ENCODE measurements at places on chromosomes 7 and 10.
A peak's percentile ranks its signal among the peaks of the same experiment; 100 is the strongest.

GRCh38 chr10:75015442-75015841 is 96.0 kb upstream of the SAMD8 start:
- DNase-seq, result no peak

GRCh38 chr7:110569486-110570205 is 521.3 kb upstream of the LRRN3 start:
- DNase-seq, result no peak

DNA sequence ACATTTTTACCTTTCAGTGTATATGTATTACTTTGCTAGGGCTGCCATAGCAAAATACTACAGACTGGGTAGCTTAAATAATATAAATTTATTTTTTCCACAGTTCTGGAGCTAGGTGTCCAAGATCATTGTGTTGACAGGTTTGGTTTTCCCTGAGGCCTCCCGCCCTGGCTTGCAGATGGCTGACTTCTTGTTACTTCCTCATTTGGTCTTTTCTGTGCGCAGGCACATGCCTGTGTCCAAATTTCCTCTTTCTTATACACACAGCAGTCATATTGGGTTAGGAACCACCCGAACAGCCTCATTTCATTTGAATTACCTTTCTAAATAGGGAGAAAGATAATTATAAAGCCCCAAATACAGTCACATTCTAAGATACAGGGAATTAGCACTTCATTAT is 521.6 kb upstream of the SORCS1 start:
- DNase-seq, result no peak

DNA sequence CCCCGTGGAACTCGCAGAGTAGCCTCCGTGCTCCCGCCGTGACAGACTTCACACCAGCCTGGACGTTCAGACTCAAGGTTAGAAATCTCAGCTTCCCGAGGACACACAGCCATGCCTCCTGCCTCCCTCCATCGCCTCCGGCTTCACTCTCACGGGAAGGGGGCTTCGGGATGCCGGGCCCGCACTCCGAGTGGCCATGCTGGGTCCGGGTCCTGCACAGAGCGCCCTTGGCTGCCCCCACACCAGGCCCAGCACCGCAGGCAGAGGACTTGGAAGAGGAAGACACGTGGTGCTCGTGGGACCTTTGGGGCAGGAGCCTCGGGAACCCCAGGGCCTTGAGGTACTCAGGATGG is 89.8 kb downstream of the PDGFA start:
- no peak for DNase-seq

DNA sequence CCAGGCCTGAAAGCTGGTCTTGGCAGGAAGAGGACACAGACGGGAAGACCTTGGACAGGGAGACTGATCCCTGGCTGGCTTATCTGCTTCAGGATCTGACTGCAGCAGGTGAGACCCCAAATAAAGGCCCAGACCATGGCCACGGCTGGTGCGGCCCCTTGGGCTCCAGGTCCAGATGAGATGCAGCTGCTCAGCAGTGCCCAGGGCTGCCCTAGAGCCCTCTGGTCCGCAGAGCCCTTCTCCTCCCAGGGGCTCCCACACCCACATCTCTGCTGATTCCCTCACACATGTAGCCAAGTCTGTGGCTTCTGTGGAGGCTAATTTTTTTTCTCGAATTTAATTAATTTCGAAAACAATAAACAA is 46.3 kb downstream of the VIPR2 start:
- no peak for DNase-seq

DNA sequence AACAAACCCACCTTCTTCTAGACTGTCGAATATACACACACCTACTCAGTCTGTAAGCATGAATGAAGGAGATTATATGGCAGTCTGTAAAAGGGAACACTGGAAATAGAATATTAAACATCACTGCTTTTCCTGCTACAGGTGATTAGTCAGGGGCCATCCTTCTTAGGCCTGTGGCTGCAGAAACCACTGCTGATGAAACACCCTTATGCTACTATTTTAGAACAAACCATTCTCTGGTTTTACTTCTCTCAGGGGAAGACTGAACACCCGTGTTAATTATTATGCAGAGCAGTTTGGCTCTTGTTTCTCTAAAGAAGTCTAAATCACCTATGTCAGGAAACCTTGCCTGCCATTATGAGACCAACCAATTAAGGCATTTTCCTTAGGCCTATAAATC is 351.1 kb upstream of the KLF6 start:
- no peak for DNase-seq

GRCh38 chr10:6458814-6459213 is 121.3 kb downstream of the PRKCQ start:
- no peak for DNase-seq

GRCh38 chr10:112792487-112793201 is 157.4 kb upstream of the TCF7L2 start:
- no peak for DNase-seq

GRCh38 chr10:78004215-78005026 is 24.9 kb downstream of the POLR3A start:
- no peak for DNase-seq

- DNase-seq, result peak; percentile 11
These were observed 18.6 kb downstream of the OPALIN start for GRCh38 chr10:96339956-96340904.

GRCh38 chr7:118759921-118760320 is 535.4 kb downstream of the ANKRD7 start:
- no peak for DNase-seq

DNA sequence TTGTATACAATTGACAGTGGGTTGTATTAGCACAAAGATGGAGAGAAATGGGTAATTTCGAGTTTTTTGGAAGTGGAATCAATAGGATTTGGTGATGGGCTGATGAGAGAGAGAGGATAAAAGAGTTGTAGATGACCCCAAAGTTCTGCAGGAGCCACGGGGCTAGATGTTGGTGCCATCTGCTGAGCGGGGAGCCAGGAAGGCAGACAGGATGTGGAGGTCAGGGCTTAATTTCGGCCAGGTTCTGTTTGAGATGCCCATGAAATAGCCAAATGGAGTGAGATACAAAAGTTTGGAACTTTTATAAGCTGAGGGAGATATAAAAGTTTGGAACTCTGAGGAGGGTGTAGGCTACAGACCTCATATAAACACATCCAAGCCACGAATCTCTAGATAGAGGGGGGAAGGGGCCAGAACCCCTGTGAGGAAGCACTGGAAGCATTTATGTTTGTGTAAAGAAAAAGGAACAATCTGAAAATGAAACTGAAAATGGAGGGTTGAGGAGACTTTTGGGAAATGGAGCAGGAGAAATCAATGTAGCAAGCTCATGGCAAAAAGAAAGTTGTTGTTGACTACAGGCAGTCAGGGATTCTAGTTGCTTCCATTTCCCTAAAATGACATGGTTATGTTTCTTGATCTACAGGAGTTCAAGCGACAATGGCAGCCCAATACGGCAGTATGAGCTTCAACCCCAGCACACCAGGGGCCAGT is 2.2 kb downstream of the GIMAP4 start:
- no peak for DNase-seq

GRCh38 chr10:49803988-49804387 is 41.9 kb upstream of the OGDHL start:
- DNase-seq, result no peak

- DNase-seq, result no peak
These were observed 66.8 kb downstream of the ZNF503 start for GRCh38 chr10:75334720-75335119.

GRCh38 chr7:84693483-84693882 is 493.4 kb downstream of the SEMA3D start:
- no peak for DNase-seq

GRCh38 chr7:132797152-132797551 is 220.9 kb upstream of the PLXNA4 start:
- DNase-seq, result no peak

GRCh38 chr10:102334101-102334500 is 61.4 kb upstream of the NFKB2 start:
- no peak for DNase-seq

- DNase-seq, result no peak
These were observed 8.5 kb downstream of the LRRC18 start for GRCh38 chr10:48931188-48931587.

DNA sequence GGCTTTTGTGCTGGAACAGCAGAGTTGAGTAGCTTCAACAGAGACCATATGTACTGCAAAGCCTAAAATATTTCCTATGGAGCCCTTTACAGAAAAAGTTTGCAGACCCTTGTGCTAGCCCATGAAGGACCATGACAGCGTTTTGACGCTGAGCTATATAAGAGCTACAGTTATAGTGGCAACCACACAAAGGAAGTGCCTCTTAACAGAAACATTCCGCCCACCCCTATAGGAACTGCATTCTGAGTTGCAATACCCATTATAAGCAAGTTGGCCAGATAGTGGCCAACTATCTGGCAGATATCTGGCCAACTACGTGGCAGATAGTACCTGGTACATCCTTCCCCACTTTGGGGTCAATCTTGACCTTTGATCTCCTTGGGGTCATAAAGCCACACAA is 47.5 kb upstream of the DMBT1 start:
- DNase-seq, result no peak

DNA sequence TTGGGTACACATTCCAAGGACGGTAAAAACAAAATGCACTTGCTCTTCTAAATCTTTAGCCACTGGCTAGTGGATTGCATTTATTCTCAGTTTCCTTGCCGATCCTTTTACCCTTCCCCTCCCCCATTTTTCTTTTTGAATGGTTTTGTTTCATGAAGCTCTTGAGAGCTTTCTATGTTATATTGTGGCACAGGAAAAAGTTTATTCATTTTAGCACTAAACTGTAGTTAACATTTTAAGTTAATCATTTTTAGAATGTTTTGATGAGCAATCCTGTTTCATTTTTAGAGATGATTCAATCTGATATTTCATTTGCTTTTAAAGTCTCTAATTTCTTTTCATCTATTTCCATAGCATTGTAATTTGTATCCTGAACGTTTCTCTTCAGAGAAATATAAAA is 24.0 kb downstream of the ZEB1 start:
- no peak for DNase-seq

- no peak for DNase-seq
These were observed 6.9 kb downstream of the TMEM60 start for GRCh38 chr7:77791336-77791735.

Data from activated CD8-positive, alpha-beta memory T cell treated with anti-CD3 and anti-CD28 coated beads for 4 hours (primary cell).